ENCODE measurements at places on chromosomes 7 and 10.

GRCh38 chr7:65371468-65371867, 2.2 kb upstream of the ZNF92 start:
- no peak for DNase-seq

- no peak for DNase-seq
Observed at GRCh38 chr7:42194238-42194637, 42.8 kb downstream of the GLI3 start.

GRCh38 chr7:28328822-28329660, 83.3 kb upstream of the CREB5 start:
- no peak for DNase-seq

- no peak for DNase-seq
Observed at GRCh38 chr7:74619235-74619860, 38.2 kb upstream of the GTF2I start.

- peak; percentile 59 for DNase-seq
Observed at GRCh38 chr10:126504063-126504760, 115.9 kb upstream of the ADAM12 start.

DNA sequence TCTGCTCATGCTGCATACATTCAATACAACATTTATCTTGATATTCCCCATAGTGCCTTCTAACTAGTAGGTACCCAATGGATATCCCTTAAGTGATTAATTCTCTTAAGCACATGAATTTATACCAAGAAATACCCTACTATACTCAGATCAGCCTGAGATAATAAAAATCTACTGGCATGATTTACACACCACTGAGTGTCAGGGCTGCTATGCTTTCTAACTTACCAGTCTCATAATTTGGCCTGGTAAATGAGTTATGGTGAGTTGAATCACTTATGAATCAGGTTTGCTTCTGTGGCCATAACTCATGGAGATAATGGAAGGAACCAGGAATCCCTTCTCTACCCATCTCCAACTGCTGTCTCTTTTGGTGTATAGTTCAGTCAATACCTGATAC, 122.8 kb downstream of the THSD7A start:
- DNase-seq = no peak

GRCh38 chr7:107773027-107773426, 29.1 kb downstream of the CBLL1 start:
- no peak for DNase-seq

GRCh38 chr10:58645416-58646146, 132.9 kb downstream of the BICC1 start:
- DNase-seq = no peak

DNA sequence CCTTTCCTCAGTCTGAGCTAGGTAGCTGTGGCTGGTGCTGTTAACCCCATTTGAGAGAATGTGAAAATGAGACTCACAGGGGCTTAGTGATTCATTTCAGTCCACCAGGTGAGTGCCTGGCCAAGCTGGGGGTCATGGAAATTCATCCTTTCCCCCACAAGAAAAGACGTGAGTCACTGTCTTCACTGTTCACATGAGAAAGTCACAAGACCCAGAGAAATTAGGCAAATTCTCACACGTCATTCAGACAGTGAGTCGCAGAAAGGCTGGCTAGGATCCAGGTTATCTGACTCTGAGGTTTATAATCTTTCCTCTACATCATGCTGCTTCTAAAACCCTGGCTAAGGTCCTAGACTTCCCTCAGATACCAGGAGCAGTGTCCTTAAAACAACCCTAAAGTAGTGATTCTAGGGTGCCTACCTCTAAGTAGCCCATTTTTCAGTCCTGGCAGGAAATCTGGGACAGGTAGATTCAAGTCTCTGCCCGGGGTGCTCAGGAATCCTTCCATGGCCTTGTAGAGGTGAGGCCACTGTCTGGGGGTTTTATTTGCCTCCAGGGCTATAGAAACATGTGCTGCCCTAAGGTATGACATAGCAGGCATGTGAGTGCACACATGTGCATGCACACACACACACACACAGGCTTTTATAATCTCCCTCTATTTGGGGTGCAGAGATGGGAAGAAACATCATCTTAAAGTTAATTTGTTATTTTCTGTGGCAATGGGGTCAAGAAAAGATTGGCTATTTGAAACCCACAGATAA, 427.9 kb upstream of the CELF2 start:
- peak; percentile 64 for DNase-seq

GRCh38 chr7:16804674-16805439, at the start of gene AGR2:
AGR2 (minus strand) TSS chr7:16804999; CDS start chr7:16801796, 3,203 bp downstream.
- DNase-seq = no peak

GRCh38 chr10:133093291-133093690, 5.6 kb downstream of the ADGRA1 start:
- DNase-seq = no peak

DNA sequence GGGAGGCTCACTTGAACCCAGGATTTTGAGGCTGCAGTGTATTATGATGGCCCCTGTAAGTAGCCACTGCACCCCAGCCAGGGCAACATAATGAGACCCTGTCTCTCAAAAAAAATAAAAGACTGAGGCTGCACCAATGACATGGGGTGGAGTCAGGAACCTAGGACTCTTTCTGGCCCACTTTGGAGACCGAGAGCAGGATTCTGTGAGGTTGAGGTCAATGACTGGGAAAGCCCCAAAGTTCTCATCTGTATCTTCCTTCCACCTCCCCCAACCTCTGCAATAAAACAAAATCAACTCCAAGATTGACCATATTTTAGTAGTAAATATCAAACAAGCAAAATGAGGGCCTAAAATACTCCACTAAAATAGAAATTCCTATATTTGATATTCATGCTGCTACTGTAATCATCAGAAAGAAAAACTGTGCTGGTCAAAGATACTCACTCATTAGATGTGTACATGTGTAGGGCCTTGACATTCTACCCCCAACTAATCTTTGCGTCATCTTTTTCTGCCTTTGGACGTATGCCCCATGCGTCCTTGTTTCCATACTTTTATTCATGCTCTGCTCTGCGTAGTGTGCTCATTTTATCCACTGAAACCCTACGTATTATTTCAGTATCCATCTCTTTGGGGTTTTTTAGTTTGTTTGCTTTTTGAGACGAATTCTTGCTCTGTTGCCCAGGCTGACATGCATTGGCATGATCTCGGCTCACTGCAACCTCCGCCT, 23.8 kb downstream of the WBP1L start:
- DNase-seq = no peak

GRCh38 chr7:124269774-124270173, 236.9 kb upstream of the TMEM229A start:
- no peak for DNase-seq

GRCh38 chr10:132788831-132789219, 2.9 kb upstream of the NKX6-2 start:
- no peak for DNase-seq

DNA sequence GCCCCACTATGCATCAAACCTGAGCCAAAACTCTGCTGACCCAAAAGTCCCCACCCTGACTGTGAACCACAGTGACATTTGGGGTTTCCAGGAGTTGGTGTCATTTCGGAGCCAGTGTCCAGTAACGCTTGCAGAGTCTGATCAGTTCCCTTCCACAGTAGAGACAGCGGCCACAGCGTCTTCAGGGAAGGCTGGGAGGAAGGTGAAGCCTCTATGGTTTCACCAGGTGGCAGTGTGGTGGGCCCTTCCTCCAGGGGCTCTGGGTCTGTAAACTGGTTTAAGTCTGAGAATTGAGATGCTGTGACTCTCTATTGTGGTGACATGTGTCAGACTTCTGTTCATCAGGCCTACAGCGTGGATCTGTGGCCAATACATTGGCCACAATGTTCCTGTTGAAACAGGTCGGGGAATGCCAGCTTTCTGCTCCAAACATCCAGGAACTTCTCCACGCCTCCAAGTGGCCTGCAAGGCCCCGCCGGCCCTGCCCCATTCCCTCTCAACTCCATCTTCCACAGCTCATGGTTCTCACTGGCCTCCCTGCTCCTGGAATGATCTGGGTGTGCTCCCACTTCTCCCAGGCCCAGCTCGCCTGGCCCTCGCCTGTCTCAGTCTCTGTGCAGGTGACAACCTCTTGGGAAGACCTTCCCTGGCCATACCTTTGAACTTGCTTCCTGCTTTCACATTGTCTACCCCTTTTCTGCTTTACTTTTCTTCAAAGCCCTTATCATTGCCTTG, 124.5 kb upstream of the FAM20C start:
- DNase-seq = no peak

DNA sequence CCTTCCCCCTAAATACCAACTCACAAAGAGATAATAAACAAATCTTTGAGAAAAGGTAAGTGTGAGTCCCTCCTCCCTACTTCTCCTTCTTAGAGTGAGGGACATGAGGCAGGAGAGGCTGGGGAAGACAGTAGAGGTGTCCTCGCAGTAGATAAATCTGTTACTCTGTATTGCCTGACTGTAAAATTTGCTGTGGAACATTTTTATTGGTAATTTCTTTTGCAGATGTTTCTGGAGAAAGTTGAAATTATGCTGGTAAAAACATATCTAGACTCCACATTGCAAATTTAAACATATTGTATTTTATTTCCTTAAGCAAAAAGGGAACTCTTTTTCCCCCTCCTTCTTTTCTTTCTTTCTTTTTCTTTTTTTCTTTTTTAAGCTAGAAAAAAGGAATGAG, 58.5 kb downstream of the PLCE1 start:
- no peak for DNase-seq

DNA sequence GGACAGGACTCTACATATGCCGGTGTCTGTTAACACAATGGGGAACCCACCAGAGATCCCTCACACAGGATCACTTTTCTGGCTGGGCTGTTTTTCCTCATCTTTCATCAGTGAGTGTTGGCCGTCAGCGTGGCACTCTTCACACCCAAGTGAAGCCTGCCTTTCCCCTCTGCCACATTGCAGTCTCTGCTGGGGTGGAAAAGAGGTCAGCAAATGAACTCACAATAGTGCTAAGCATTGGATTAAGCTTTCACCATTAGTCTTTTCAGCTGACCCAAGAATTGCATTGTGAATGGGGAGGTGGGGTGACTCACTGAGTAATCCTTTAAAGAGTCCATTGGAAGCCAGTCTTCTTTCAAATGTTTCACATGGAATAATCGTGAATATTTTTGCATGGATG, 143.0 kb downstream of the KIAA1217 start:
- DNase-seq = no peak

GRCh38 chr7:95267754-95268153, 56.6 kb downstream of the PON1 start:
- no peak for DNase-seq
